ENCODE measurements at places on chromosomes 3 and 15.
A peak's percentile ranks its signal among the peaks of the same experiment; 100 is the strongest.

DNA sequence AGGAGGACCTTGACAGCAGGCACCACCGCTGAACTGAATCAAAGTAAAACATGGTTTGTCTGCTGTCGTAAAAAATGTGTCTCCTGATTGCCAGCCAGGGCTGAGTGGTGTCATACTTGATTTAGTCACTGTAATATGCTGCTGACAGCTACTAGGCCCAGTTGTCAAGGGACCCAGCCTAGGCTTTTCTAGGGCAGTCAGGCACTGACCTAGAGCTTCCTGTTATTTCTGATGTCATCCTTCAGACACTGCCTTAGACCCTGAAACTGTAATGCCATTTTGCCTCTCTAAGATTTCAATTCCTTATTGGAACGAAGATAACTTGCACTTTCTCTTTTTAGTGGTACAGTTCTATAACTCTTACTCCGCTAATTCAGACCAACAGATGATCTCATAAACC lies 2.6 kb upstream of the MRPL3 start:
- DNase-seq, result no peak

GRCh38 chr15:25233766-25234350 lies 205.0 kb downstream of the UBE3A start:
- DNase-seq, result no peak

DNA sequence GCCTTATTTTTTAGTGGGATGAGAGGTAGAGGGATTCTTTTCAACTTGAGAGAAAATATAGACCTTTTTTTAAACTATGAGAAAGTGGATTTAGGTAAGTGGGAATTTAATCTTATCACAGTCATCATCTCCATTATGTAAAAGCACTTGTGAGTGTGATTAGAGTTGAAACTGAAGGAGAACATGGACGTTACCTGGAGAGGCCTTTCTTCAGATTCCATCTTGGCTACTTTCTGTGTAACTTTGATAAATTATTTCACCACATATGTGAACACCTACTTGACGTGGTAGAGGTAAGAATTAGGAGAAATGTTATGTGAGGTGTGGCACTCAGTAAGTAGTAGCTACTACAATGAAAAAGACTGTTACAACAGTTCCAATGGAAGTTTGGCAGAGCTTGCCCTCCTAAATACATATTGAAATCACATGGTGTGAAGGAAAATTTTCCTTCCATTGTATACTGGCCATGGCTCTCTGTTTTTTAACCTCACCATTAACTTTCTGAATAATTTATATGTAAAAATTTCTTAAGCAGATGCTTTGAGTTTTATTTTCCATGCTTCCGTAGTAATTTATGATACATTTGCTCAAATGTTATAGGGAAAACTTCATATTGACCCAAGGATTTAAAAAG lies 193.3 kb downstream of the FNDC3B start:
- DNase-seq, result no peak

DNA sequence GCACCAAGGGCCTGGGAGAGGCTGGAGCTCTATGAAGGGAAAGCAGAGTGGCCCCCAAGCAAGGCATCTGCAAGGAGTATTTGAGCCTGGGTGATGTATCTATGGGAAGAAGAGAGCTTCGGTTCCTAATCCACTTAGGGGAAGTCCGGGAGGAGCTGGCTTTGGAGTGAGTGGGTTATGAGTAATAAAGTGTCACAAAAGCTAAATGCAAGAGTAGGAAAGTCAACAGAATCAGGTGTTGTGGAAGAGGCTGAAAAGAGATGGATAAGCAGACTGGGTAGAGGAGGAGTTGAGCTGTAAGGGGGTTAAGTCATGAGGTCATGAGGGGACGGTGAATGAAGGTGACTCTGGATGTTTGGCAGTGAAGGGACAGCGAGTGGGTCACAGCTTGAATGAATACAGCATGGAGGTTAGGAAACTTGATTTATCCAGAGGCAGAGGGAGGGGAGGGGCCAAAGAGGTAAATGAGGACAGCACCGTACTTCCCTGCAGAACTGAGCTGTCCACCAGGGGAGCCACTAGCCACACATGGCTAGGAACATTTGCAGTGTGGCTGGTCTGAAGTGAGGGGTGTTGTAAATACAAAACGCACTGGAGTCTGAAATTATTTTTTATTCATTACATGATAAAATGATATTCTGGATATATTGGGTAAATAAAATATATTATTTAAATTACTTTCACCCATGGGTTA lies 83.3 kb downstream of the ADCY5 start:
- no peak for DNase-seq

DNA sequence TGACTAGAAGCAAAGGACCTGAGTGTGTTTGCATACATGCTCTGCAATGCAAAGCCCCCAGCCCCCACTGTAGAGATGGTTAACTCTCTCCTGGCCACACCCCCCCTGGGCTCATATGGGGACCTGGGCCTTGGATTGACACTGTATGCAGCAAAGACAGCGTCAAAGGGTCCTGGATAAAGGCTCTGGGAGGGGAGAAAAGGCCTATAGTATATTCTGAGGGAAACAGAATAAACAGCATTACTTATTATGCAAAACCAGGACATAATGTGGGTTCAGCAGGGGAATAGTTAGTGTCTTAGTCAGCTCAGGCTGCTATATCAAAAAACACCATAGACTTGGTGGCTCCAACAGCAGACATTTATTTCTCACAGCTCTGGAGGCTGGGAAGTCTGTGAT lies 158.7 kb downstream of the APBA2 start:
- no peak for DNase-seq

DNA sequence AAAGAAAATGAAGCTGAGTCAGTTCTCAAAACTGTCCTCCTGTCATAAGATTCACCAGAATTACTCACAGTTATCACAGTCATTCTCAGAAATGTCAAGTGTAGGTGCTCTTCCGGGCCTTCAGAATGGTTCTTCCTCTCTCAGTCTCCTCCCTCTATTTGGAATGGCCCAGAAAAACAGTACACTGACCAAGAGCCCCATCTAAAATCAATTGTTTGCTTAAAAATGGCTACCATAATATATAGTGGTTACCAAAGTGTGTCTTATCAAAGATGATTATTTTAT lies 99.8 kb downstream of the MECOM start:
- DNase-seq, result no peak

DNA sequence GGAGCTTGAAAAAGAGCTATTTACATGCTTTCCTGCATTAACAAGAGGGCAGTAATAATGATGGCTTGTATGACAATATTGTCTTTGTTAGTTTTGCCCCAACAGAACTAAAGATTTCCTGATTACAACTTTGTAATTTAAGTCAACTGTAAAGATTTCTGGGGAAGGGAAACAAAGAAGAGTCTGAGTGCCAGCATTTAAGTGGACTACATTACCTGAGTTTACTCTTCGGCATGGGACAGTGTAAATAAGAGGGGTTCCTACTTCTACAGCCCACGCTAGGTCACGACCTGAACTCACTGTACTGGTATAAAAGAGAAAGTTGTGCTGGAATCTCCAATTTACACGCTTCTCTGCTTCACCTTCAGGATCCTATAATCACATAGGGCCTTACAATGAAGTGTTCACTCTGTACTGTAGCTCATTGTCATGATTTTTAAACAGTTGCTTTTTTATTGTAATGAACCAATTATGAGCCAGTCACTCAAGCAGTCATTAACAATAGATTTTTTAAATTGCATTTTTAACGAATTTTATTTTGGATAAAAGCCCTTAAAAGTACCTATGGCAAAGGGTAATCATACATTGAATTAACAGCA lies 39.6 kb downstream of the DPH6 start:
- DNase-seq, result no peak

- no peak for DNase-seq
Observed at GRCh38 chr15:70907784-70908471, 15.3 kb downstream of the LRRC49 start.

- no peak for DNase-seq
Observed at GRCh38 chr3:159645874-159646273, 342.8 kb upstream of the IL12A start.

DNA sequence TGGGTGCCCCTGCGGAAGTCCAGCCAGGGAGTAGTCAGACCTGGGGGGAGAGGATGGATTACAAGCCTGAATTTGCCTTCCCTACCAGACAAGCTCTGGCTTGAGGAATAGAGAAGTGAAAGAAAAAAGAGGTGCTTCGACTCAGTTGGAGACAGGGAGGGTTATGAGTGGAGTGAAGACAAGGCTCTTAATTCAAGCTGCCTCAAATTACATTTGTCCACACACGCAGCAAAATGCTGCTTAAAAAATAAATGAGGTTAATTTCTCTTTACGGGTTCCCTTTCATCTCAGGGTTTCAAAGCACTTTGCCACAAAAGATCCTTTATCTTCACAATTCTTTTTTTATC lies 49.0 kb upstream of the SLC4A7 start:
- no peak for DNase-seq

DNA sequence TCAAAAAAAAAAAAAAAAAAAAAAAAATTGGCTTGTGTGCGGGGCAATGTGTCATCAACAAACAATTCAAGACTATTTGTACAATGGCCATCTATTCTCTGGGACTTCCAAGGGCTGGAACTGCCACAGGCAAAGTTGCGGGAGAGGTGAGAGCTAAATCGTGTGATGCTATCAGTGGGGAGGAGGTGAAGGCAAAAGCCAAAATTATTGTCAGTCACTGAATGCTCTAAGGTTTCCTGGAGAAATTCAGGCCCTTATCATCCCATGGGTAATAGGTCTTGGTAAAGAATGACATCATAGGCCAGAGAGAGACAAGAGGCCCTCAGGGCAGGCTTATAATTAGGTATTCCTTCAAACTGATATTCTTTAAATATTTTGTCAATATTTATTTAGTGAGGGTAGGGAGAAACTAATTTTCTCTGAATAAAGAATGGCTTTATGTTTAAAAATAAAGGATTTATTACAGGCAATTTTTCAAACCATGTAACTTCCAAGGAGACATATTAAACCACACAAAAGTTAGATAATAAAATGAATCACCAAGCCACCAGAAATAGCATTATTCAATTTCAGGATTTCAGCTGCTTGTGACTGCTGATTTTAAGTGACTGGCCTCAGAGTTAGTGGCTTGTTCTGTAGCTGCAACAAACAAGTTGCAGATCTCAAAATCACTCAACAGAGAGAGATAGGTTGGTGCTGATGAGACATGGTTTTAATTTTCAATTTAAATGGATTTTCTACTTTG lies 226.3 kb upstream of the MRPL3 start:
- no peak for DNase-seq

DNA sequence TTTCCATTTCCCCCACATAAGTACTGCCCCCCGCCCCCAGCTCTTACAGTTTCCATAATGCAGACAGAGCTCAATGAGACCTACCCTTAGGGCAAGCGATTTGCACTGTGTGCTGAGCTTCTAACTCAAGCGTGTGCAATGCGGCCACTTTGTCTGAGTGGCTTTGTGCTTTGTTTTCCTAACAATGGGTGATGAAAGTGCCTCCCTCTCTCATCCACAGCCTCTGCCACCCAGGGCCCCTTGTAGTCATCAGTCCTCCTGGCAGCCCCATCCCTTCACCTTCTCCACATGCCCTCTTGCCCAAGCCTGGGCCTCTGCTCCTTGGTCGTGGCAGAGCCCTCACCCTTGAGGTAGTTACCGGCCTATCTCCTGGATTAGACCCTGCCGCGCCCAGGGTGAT lies 17.2 kb downstream of the DAPK2 start:
- no peak for DNase-seq

GRCh38 chr3:122245513-122246174 lies 62.2 kb downstream of the CASR start:
- DNase-seq, result no peak

GRCh38 chr3:32109256-32109655 lies 2.8 kb downstream of the GPD1L start:
- no peak for DNase-seq

GRCh38 chr3:5022966-5023776 lies 43.9 kb downstream of the BHLHE40 start:
- DNase-seq, result no peak

GRCh38 chr15:65072027-65072426 lies 4.2 kb upstream of the RASL12 start:
- DNase-seq, result no peak

GRCh38 chr15:84681831-84682230 lies 23.8 kb upstream of the NMB start:
- no peak for DNase-seq

DNA sequence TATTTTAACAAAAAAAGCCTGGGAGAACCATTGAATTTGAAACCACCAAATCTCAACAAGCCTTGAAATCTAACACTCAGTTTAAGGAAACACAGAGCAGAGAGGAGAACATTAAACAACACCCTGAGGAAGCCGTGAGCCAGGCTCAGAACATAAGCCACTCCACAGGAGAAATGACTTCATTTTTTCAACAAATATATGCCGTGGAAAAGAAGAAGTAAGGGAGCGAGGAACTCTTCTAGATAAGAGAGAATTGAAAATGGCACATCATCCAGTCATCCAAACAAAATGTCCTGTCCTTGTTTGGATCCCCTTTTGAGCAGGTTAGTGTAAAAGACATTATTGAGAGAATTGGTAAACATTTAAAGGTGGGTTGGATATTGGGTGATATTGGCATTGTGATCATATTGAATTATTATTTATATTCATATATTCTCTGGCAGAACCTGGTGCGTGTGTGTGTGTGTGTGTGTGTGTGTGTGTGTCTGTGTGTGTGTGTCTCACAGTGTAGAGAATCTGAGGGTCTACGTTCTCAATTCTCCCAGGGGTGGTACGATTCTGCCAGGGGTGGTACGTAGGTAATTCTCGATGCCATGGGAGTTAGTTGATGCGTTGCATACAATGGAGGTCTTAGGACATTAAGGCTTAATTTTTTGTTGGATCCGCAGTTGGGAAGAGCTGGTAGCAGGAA lies 94.4 kb downstream of the ST6GAL1 start:
- DNase-seq, result no peak

- DNase-seq, result no peak
Observed at GRCh38 chr3:122092460-122093165, 37.5 kb downstream of the CD86 start.

- DNase-seq, result no peak
Observed at GRCh38 chr15:55917881-55918296, 75.5 kb downstream of the NEDD4 start.

GRCh38 chr3:194592798-194593752 lies 40.1 kb downstream of the TMEM44 start:
- DNase-seq, result no peak

GRCh38 chr15:65249641-65250040 lies 37.0 kb downstream of the PARP16 start:
- peak; percentile 44 for DNase-seq

DNA sequence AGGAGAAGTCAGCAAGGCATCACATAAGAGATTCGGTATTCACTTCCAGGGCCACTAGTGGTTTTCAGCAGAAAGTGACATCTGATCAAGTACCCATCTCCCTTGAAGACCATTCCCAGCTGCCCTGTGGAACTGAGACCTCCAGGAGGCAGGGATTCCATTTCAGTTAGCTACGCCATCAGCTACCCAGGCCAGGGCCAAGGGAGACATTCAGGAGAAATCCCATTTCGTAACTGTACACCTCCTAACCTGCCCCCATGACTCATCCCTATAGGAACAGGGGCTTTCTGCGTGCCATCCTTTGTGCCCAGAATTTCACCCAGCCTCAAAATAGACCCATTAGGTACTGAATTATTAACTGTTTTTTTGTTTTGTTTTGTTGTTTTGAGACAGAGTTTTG lies 24.7 kb downstream of the SPATA12 start:
- DNase-seq, result no peak

Measured in activated naive CD8-positive, alpha-beta T cell treated with anti-CD3 and anti-CD28 coated beads, Interleukin-2, amount 50 U/mL, for 16 hours (primary cell).